Lower leg skin (tissue), 4 donors: ENCODE measurements at places on chromosomes 11 and 22. TPM values are rescaled to one million over a fixed set of nuclear protein-coding genes. Genes with fewer than 3 reads are reported as not detected.

DNA sequence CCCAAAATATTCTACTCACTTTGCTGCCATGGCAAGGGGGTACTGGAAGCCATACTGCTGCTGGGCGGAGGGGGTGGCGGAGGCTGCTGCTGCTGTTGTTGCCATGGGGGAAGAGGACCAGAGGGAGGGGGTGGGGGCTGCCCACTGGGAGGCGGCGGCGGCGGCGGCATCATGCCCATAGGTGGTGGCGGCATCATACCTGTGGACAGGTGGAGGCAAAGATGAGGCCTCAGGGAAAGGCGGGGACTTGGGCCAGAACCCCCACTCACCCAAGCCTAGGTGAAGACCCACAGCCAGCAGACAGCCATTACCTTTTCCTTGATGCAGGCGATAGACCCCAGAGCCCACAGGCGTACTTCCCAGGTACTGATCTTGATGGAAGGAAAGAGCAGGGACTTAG, 7.1 kb upstream of the PYGM start:
- no peak for DNase-seq

OVOL1 gene
- total RNA-seq, result 133 TPM

GRCh38 chr11:93444617-93445073, 98.5 kb downstream of the SMCO4 start:
- DNase-seq, result no peak

DNA sequence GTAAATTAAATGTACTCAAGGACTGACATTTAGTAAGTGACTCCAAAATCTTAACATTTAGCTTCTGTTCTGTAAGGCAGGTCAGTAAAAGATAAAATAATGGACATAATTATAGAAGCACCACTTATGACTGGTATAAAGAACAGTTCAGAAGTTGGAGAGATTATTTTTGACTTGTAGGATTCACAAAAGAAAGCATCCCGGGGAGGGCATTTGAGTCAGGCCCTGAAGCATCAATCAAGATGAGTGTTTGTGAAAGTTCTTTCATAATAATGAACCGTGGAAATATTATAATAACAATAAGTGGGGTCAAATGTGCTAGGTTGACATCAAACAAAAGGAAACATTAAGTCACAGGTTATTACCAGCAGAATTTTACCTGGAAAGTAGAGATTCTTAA, 201.9 kb downstream of the DDX10 start:
- no peak for DNase-seq

P2RX3 gene
- total RNA-seq, result not detected

GRCh38 chr22:30435674-30436126, 10.1 kb downstream of the MTFP1 start:
- peak; percentile 23 for DNase-seq

DNA sequence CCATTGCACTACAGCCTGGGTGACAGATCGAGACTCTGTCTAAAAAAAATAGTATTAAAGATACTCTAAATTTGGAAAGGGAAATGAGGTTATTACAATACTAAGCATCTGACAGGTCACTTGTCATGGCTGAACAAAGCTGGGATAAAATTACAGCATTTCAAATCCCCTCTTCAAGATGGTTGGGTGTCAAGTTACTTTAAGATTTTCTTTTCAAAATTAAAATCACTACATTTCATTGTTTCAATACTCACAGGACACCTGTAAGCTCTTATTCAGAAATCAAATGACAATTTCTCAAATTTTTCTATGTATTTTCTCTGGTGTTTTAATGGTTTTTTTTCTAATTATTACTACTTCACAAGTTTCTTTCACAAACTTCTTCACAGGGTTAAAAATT, 5.7 kb downstream of the TAF1D start:
- no peak for DNase-seq

- DNase-seq, result no peak
These were observed 16.4 kb downstream of the PRCP start for GRCh38 chr11:82883853-82884252.

DNA sequence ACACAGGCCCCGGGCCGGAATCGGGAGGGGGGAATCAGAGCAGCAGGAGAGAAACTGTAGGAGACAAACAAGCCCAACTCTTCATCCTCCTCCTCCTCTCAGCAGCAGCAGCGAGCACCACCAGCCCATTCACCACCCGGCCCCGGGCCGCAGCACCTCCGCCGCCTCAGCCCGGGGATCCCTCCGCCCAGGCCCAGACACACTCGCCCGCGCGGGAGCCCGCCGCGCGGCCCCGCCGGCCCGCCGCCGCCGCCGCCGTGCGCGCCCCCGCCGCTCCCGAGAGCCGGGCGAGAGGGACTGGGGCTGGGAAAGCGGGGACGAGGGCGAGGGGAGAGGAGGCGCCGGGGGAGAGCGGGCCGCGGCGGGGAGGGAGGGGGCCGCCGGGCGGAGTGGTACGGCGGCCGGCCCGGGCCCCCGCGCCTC, at the start of gene PHF21A:
TSS of gene PHF21A (minus strand) at position 154 of the 423 bp plus-strand sequence. CDS start 37,235 bp downstream, outside the sequence.
- peak; percentile 97 for DNase-seq

- DNase-seq, result peak; percentile 20
These were observed at the start of gene MRPL23 for GRCh38 chr11:1946812-1947484. TSS of gene MRPL23 (plus strand) at chr11:1947332. CDS start at chr11:1947363, 31 bp downstream.

GRCh38 chr11:62931499-62932278, 10.5 kb upstream of the CHRM1 start:
- DNase-seq, result no peak

DNA sequence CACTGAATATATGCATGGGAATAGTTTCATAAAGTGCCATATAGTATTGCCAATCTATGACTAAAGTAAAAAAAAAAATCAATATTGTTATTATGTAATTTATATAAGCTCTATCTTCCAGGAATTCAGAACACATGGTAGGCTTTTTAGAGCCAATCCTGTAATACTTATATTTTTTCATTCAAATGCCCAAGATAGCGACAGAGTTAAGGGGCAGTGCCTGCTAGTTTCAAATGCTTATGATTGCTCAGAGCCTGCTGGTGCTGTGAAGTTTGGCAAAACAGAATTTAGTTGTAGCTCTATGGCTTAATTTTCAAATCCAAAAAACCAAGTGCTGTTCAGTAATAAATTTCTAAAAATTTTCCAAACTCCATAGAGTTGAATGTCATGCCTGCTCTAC, 39.0 kb upstream of the BLID start:
- DNase-seq, result no peak

LARGE2 gene
- 20.7 TPM for total RNA-seq
